ENCODE measurements at places on chromosomes 7 and 10. TPM values are rescaled to one million over a fixed set of nuclear protein-coding genes. Genes with fewer than 3 reads are reported as not detected.

Gene POLR2J2
- total RNA-seq = 6.1 TPM

- no peak for DNase-seq
These were observed 19.0 kb downstream of the GBF1 start for GRCh38 chr10:102264371-102264770.

- no peak for DNase-seq
These were observed 106.3 kb downstream of the C10orf105 start for GRCh38 chr10:71613261-71613777.

- DNase-seq = no peak
These were observed 62.8 kb upstream of the MYL10 start for GRCh38 chr7:101691822-101692384.

DNA sequence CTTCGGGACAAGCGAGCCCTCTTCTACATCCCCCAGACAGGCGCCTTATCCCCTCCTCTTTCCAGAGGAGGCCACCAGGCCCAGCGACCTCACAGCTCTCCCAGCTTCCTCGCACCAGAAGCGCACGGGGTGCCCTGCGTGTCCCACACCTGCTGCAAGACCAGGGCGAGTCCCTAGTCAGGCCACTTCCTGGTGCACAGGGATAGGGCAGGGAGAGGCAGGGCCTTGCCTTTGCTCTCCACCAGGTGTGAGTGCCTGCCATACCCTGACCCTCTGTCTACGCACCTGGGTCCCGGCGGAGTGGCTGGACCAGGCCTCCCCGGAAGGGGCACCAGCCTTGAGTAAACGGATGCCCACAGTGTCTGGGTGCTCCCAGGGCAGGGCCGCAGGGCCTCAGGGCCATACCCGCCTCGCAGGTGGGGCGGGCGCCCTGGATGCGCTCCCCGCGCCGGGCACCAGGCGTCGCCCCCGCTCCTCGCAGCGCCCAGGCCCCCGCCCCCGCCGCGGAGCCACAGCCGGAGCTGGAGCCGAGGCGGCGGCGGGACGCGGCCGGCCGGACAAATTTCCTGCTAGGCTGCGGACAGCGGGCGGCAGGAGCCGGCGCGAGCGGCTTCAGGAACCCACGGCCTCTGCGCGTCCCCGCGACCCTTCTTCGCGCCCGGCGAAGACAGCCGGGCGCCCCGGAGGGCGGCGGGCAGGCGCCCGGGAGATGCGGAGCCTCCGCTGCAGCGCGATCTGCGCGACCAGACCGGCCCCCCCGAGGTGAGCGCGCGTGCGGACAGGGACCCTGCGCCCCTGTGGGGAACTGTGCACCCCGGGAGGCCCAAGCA is at the start of gene PTPRE:
PTPRE (plus strand) TSS at position 556 of the 830 bp plus-strand sequence. CDS start 133,779 bp downstream, outside the sequence.
- peak; percentile 64 for DNase-seq

GRCh38 chr7:30166155-30166840 is 31.5 kb downstream of the MTURN start:
- DNase-seq = no peak

DNA sequence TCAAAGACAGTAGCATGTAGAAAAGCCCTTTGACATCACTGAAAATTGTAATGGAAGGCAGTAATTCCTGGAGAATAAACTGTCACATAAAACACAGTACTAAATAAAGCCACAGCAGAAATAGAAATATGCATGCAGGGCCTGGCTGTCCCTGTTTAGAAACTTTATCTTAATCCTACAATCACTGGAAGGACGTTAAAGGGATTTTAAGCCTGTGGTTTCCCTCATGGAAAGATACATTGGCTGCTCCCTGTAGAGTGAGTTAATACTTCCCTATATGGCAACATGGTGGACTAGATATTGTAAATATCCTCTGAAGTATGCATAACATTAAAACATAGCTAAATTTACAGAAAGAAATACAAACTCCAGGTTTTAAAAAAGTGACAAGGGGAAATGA is 1334.9 kb upstream of the CELF2 start:
- no peak for DNase-seq

- DNase-seq = no peak
These were observed 38.8 kb upstream of the ANTXRL start for GRCh38 chr10:46247808-46248569.

DNA sequence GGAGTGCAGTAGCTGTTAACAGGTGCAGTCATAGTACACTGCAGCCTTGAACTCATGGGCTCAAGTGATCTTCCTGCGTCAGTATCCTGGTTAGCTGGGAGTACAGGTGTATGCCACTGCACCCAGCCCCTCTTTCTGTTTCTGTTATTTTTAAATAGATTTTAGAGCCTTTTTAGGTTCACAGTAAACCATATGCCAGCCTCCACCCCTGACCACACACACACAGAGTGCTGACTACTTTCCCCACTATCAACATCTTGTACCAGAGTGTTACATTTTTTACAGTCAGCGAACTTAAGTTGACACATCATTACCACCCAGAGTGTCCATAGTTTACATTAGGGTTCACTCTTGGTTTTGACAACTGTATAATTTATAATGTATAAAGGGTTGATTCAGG is 32.1 kb downstream of the MARCHF5 start:
- DNase-seq = no peak

Gene DMTF1
- 45.5 TPM for total RNA-seq

- DNase-seq = no peak
These were observed 1226.4 kb downstream of the XPNPEP1 start for GRCh38 chr10:108696792-108697477.

GRCh38 chr7:30159163-30159562 is 24.4 kb downstream of the MTURN start:
- DNase-seq = no peak

Gene ZCWPW1
- total RNA-seq = 4.8 TPM

DNA sequence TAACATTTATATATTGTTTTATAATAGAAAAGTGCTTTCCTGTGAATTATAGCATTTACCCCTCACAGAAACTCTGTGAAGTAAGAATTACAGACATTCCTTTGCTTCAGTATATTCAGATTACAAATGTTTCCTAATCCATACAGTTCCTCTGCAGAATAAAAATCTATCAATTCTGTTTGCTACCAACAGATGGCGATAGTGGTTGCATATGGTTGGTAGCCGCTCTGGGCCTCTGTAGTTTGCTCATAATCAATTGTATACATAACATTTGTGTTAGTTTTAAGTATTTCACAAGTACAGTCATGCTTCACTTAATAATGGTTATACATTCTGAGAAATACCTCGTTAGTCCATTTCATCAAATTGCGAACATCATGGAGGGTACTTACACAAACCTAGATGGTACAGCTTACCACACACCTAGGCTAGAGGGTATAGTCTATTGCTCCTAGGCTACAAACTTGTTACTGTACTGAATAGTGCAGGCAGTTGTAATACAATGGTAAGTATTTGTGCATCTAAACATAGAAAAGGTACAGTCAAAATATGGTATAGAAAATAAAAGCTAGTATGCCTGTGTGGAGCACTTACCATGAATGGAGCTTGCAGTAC is 94.4 kb upstream of the STEAP4 start:
- DNase-seq = no peak

DNA sequence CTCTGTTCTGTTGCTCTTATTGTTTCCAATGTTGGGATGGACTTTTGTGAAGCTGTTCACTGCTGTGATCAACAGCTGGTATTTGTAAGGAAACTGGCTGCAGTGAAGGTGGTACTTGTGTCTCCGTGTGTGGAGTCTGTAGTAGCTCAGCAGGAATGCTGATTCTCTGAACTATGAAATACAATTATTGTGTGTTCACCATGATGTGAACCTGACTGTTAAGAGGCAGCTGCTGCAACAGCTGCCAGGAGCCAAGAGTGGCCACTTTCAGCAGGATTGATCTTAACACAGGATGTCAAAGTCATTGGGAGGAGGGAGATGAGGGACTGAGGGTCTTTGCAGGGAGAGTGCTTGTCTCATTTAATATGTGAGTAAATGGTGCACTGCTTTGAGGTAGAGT is 13.9 kb downstream of the VSTM2A start:
- no peak for DNase-seq

Gene HTR7
- total RNA-seq = not detected

DNA sequence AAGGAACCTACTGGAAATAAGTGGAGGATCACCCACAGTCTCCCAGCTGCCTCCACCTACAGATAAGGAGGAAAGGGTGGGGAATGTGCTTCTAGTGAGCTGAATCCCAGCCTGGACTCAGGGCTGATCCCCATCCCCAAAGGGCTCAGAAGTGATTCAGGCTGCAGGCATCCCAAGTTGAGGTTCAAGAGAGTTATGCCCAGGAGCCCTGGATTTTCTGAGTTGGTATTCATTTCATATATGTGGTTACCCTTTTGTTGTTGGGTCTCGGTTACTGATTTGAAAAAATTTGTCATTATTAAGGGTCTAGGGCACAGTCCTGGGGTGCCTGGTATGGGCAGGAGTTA is 30.0 kb upstream of the SRGN start:
- no peak for DNase-seq

All from activated T-cell treated with anti-CD3 and anti-CD28 coated beads, Interleukin-2, amount 50 U/mL, for 4 hours (primary cell).